ENCODE measurements at places on chromosomes 16 and 17.

DNA sequence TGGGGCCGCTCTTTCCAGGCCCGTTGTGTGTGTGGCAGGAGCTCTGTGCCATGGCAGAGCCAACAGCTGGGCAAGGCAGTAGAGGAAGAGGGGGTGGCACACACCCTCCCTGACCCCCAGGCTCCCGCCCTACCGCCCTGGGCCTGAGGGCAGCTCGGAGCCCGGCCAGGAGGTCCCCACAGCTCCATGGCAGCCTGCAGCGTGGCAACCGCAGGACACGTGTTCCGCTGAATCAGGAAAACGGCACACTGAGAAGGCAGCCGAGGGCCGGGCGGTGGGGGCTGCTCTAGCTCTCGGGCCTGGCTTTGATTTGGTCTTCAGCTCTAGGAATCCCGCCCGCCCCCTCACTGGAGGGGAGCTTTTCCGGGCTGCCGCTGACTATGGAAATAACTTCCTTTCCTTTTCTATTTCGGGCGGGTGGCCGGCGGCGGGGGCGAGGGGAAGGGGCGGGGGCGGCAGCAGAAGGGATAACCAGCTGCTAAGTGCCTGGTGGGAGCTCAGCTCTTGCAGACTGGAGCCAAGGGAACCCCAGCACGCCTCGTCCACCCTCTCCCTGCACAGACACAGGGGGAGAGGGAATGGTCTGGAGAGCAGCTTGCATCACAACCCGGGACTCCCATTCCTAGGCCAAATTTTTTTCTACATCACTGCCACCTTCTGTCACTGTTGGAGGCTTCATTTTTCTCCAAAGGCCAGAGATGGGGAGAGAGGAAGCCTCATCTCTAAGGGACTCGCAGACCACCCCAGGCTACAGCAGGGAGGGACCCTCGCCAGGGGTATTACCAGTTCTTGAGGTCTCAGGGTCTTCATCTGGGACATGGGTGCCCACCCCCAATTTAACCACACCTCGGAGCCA lies 24.8 kb upstream of the MRPS23 start:
- DNase-seq = no peak

- DNase-seq = peak; percentile 72
Observed at GRCh38 chr17:17313350-17313991, 10.3 kb downstream of the NT5M start.

GRCh38 chr17:72693151-72693878 lies 399.2 kb downstream of the SLC39A11 start:
- no peak for DNase-seq

GRCh38 chr16:4140652-4141051 lies 24.4 kb upstream of the ADCY9 start:
- no peak for DNase-seq

DNA sequence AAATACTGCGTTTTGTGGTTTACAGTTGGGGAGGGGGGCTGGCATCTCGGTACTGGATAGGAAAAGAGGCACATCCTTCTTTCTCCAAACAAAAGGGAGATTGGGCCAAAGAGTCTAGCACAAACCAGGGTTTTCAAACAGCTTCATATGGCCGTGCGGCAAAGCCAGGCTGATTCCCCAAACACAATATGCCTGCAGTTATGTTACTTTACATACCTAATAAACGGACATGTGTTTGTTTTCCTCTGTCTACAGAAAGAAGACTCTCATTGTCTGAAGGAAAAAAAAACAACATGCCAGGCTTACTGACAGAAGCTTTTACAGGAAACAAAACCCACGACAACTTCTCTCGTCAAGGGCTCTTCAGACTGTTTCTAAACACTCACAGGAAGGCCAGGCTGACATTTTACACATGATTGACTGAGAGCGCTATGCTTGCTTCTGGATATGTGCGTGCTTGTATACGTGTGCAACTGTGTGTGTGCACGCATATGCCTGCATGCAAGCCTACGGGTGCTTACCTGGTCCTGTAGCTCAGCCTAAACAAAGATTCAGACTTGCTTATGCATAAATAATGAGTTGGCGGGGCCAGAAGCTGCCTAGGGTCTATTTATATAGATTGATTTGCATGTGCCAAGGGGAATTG lies 461.0 kb upstream of the C16orf82 start:
- no peak for DNase-seq

Data from hematopoietic multipotent progenitor cell treated with erythropoietin and hydrocortisone succinate and interleukin-3 and kit ligand, for 17 days (in vitro differentiated cells).